Renal pelvis (tissue), 12 donors: ENCODE measurements at places on chromosomes 5 and 9.

- DNase-seq: no peak
These were observed 69.8 kb downstream of the CNTLN start for GRCh38 chr9:17204611-17205152.

DNA sequence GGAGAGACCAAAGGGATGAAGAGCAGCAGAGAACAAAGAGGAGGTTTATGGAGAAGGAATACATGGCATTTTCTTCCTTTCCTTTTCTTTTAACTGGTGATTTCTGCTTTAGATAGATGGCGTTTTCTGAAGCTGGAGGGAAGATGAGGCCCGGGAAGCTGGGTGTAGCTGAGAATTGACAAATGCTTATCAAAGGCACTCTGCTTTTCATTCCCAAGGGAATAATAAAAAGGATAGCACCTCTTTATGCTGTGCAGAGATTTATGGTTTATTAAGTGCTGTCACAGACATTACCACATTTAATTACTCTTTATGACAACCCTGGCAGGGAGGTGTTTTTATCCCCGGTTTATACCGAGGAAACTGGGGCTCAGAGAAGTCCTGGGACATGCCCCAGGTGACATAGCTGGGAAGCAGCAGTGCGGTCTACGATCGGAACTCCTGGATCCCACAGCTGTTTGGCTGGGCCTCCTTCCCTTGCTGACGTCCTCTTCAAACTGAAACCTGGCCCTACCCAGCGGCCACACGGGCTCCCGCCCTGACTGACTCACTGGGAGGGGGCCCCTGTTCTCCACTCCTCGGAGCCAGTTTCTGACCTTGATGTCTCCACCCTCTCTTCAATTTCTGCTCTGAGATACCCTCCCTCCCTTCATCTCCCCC, 8.2 kb upstream of the EPB41L4B start:
- no peak for DNase-seq

DNA sequence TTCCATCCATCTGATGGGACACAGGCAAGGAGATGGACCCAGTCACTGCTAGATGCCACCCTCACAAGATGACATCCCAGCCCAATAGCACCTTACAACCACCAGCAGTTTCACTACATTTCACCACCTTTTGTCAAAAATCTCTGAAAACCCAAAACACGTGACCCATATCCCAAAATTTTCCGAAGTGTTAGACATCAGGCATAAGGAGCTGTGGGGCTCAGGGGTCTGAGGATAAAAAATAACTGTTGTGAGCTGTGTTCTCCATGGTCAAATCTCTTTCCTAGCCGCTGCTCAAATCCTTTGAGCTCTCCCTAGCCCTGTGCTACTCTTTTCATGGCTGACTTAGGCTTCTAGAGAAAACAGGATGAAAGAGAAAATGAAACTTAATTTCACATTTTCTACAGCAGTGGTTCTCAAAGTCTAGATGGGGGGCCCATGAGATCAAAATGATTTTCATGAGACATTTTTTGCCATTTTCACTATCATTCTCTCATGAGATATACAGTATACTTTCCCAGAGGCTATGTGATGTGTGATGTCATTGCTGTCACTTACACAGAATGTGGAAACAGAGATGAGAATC, 40.7 kb downstream of the TIMD4 start:
- DNase-seq: no peak

- DNase-seq: no peak
These were observed 43.4 kb upstream of the FANCC start for GRCh38 chr9:95360866-95361265.

DNA sequence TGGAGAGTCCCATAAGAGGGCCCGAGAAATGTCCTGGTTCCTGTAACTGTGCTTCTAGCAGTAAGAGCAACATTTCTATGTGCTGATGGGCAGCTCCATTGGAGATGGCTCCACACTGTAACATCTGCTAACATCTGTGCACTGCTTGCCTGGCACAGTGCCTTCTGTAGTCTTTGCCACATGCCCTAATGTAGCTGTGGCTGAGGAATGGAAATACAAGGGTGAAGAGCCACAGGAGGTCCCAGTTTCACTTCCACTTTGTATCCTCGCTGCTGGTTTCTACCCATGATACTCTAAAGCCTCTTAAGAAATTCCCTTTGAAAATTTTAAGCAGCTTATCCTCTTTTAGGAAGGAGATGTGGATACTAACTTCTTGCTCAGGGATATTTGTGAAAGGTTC, 97.4 kb downstream of the HOMER1 start:
- no peak for DNase-seq

DNA sequence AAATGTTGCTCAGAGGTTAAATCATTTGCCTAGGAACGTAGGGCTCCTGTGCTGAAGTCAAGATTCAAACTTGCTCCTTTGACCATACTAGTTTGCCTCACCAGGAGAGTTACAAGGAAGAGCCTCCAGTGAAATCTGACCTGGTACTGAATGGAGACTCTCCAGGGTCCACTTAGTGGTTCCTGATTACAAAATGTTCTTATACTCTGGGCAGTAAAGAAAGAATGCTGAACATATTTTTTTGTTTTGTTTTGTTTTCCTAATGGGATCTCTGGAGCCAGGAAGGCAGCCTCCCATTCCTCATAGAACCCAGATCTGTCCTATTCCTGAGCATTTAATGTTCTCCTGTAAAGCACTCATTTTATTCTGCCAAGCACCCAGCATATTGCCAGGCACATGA, 256.5 kb upstream of the CLINT1 start:
- DNase-seq: no peak

- DNase-seq: no peak
These were observed 75.5 kb downstream of the SEMA4D start for GRCh38 chr9:89422151-89422975.

- no peak for DNase-seq
These were observed 56.7 kb downstream of the HSPA4 start for GRCh38 chr5:133108481-133108921.

- no peak for DNase-seq
These were observed 46.6 kb downstream of the ARHGAP26 start for GRCh38 chr5:142816531-142817430.

GRCh38 chr5:118551716-118552115, 436.6 kb downstream of the DTWD2 start:
- no peak for DNase-seq

GRCh38 chr9:75950998-75951397, 60.5 kb downstream of the PCSK5 start:
- DNase-seq: no peak

GRCh38 chr9:124693403-124693802, 77.7 kb downstream of the NR6A1 start:
- DNase-seq: no peak

- DNase-seq: no peak
These were observed 3.5 kb downstream of the PANK3 start for GRCh38 chr5:168575391-168576372.
